ENCODE measurements at places on chromosomes 7 and 10.

DNA sequence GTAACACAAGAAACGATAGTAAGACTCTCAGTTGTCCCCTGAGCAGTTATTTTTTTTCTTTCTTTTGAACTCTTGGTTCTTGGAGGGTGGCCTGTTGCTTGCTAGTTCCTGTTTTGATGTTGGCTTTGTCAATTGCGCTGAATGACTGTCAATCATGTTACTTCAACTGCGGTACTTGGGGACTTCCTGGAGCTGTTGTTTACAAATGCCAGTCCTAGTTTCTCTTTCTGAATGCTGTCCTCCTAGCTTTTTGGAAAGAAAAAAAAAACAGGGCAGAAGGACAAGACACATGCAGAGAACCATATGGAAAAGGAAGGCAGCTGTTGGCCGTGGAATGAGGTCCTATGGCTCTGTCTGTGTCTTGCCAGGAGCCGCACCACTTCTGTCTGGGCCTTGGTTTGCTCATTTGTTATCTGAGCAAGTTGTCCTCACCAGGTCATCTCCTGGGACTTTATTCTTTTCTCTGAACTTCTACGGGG lies 7.0 kb upstream of the PDCD4 start:
- no peak for DNase-seq

GRCh38 chr7:97844036-97844435 lies 28.2 kb downstream of the ASNS start:
- no peak for DNase-seq

GRCh38 chr7:158414486-158414961 lies 173.1 kb downstream of the PTPRN2 start:
- peak; percentile 83 for DNase-seq

DNA sequence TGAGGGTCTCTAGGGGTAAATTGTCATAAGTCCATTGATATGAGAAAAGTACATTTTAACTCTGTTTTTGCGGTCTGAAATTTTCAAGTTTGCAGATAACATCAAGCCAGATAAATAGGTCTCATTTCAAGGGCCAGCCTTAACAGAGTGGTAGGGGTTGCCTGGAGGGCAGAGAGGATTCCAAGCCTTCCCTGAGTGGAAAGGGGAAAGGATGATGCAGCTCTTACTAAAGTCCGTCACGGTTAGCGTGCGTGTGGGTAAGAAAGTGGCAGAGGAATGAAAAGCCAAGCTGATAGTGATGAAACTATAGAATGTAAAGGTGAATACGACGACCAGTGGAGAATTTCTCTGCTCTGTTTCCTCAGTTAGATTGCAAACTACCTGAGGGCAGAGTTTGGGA lies 71.6 kb downstream of the ADRA2A start:
- no peak for DNase-seq

- no peak for DNase-seq
Measured at GRCh38 chr10:7696545-7696944, 6.6 kb upstream of the ITIH2 start.

DNA sequence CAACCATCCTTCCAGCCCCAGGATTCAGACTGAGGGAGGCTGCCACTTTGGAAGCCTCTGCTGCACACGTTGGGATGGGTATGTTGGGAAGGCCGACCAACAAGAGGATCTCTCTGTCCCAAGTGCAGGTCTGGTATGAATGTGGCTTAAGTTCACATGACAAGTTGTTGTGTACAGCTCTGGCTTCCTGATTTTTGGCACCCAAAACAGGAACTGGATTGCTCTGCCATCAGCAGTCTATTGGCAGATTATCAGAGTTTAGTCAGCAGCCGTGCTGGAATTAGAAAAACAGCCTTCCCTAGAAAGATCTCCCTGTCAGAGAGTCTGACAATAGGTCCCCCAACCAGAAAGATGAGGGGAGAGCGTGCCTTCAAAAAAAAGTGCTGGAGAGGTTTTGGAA lies 66.9 kb downstream of the GOLGA7B start:
- no peak for DNase-seq

DNA sequence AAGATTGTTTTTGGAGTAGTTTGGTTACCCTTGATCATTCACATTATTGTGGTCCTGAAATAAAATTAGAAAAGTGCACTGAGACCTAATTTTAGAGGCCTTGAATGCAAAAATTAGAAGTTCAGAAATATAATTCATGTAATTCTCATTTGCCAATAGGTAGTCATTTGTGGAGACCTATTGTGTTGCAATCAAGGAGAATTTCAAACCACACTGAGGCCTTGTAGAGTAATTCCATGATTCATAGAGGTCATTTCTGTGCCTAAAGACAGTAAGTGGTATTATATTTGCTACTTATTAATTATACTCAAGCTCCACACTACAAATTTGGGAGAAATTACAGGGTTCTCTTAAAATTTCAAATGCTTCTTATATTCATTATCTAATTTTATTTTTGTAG lies 946.8 kb upstream of the POT1 start:
- peak; percentile 37 for DNase-seq

GRCh38 chr7:114938785-114939184 lies 16.9 kb downstream of the MDFIC start:
- no peak for DNase-seq

- DNase-seq, result no peak
Measured at GRCh38 chr10:16686054-16686902, 130.9 kb downstream of the RSU1 start.

- DNase-seq, result no peak
Measured at GRCh38 chr7:159031750-159032149, 112.9 kb downstream of the VIPR2 start.

GRCh38 chr10:78301891-78302738 lies 268.5 kb downstream of the RPS24 start:
- DNase-seq, result peak; percentile 14

DNA sequence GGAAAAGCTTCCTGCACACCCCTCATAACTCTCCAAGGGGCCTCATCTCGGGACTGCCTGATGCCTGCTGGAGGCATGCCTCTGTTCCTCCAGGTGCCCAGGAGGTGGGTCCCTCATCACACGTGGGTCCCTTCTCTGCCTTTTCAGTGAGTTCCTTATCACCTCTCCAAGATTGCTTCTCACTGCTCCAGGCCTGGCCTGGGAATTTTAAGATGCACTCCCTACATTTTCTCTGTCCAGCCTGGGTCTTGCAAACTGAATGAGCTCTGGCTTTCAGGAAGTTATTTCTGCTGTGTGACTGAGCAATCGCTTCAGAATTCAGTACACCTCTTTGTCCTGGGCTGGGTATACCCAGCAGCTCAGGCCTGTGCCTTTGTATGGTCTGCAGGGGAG lies 43.8 kb downstream of the LRRC18 start:
- no peak for DNase-seq

DNA sequence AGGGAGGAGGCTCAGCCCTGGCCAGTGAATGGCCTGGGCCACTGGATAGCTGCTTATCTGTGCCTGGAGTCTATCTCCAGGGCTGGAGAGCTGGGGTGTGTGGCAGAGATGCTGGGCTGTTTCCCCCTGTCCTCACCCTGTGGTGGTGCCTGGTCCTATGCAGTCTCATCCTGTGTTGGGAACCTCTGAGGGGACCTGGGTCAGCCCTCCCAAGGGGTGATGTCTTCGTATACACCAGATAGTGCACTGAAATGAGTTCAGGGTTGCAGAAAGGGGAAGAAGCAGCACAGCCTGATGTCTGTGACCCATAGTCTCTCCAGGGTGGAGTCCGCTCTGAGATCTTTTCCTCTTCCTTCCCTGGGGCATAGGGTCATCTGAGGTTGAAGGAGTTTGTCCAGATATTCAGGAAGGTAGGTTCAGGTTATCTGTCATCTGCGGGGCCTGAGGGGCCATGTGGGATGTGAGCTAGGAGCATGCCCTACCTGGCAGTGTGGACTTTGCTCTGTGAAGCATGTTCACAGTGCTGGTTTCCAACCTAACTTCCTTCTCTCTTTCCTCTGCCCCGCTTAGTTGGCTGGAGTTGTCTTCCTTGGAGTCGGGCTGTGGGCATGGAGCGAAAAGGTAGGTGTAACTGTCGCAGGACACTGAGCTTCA lies 33.4 kb upstream of the SH2D4B start:
- no peak for DNase-seq

- no peak for DNase-seq
Measured at GRCh38 chr7:136049117-136049516, 72.0 kb upstream of the MTPN start.

- no peak for DNase-seq
Measured at GRCh38 chr10:19968745-19969144, 152.5 kb downstream of the PLXDC2 start.

DNA sequence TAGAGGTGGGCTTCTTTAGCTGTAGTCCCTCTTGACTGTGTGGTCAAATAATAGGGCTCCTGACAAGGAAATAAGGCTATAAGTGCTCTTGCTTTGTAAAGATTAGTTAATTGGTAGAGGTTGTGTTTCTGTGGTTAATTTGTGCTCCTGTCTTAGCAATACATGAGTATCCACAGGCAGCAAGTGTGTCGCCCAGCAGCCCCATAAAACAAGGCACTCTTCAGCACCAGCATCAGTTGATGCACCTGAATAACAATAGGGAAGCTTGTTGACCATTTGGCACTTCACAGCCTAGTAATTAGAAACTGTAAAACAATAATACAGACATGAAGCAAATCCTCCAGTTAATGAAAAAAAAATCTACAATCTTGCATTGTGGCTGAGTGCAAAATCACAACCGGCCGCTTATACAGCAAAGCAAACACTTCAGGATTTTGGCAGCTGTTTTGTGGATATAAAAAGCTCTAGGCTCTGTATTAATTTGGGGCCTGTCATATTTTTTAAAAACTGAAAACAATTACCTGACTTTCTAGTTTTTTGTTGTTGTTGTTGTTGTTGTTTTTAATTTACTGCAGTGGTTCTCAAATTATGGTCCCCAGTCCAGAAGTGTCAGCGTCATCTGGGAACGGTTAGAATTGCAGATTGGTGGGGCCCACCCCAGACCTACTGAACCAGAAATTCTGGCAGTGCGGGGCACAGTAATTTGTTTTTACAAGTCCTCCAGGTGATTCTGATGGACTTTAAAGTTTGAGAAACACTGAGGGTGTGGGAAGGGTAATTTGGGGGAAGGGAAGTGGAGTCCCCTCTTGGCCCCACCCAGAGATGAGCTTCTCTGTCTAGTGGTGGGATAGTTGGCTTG lies 56.8 kb downstream of the AUTS2 start:
- no peak for DNase-seq

DNA sequence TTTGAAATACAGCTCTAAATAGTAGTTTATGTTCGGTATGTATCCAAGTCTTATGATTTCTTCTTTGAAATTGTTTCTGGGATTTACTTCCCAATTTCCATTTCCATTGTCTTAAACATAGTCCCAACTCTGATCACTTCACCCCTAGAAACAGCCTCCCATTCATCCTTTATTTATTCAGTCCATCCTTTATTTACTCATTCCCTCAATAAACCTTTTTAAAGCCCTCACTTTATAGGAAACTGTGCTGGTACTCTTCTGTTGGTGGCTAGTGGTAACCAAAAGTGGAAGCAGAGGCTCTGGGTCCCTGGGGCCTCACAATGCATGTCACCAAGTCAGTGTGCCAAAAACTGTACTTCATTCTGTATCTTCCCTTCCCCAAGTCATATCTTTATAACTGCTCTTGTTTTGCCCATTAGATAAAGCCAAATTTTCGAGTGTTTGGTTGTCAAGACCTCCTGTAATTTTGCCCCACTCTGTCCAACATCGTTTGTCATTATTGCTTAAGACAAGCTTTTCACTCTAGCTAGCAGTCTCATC lies 3.9 kb upstream of the EPC1 start:
- no peak for DNase-seq

- peak; percentile 20 for DNase-seq
Measured at GRCh38 chr10:63929831-63930467, 408.7 kb downstream of the REEP3 start.

DNA sequence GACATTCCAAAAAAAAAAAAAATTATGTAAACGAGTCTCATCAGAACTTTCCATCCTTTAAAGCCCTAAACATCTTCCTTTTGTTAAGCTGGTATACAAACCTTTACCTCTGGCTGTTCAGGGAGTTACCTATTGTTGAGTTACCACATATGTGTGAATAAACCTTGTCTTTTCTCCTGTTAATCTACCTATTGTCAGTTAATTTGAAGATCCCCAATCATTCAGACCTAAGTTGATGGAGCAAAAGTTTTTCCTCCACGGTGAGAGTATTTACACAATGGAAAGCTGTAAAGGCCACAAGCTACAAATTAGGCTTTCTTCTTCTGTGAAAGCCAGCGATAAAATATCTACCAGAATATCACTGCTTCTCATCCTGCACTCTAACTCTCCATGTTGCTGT lies 80.3 kb downstream of the SKAP2 start:
- no peak for DNase-seq

GRCh38 chr7:50681432-50682045 lies 101.2 kb downstream of the GRB10 start:
- no peak for DNase-seq

DNA sequence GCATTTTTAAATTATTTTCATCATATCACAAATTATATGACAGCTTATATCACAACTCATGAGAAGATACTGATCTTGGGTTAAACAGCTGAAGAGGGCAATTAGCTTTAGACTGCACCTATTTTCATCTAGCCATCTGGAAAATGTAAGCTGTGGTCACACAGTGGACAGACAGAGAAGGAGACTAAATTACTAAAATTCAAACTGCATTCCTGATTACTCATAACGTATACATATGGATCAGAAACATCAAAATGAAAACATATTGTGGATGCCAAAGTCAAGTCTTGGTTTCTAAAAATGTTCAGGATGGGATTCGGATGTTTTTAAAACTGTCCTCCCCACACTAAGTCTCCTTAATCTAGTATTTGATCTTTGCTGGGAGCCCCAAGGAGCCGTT lies 6.6 kb downstream of the BBIP1 start:
- no peak for DNase-seq

DNA sequence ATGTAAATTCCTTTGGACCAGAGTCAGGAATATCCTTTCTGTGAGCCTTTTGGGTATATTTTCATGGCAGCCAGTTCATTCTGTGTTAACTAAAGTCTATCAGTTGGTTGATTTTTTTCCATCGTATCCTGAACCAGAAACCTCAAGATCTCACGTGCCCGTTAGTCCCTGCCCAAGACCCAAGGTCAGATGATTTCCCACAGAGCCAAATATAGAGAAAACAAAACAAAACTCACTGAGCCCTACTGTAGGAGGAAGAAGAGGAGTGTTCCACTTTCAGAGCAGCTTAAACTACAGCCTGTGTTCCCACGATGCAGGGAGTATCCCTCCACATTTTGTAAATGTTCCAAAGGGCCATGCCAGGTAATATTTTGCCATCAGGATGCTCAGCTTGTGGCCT lies 96.0 kb upstream of the ADO start:
- DNase-seq, result no peak

- no peak for DNase-seq
Measured at GRCh38 chr7:121140790-121141189, 152.3 kb downstream of the CPED1 start.

DNA sequence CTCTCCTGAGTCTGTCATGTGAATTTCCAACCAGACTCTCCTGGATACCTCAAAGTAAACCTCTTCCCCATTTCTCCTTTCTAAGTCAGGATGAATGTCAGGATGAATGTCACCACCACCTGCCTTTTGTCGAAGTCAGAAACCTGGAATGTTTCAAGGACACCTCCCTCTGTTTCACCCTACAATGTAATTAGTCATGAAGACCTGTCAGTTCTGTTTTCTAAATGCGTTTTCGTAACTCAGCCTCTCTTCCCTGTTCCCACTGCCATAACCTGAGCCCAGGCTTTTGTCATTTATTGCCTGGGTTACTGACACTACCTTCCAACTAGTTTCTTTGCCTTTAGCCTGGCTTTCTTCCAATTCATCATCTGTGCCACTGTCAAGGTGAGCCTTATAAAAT lies 5.5 kb upstream of the STN1 start:
- DNase-seq, result peak; percentile 89

- DNase-seq, result no peak
Measured at GRCh38 chr10:49323896-49324270, 24.9 kb downstream of the C10orf71 start.

All from epithelial cell of esophagus (primary cell).